ENCODE measurements at places on chromosomes 6 and 20. TPM values are rescaled to one million over a fixed set of nuclear protein-coding genes. Genes with fewer than 3 reads are reported as not detected.
A peak's percentile ranks its signal among the peaks of the same experiment; 100 is the strongest.

SEL1L2 gene
- total RNA-seq = not detected

- H3K4me1 ChIP-seq = peaks cover 10% of the 10 kb centered on the region
- H3K27me3 ChIP-seq = peaks cover 41% of the 10 kb centered on the region
- H3K36me3 ChIP-seq = peaks cover 4% of the 10 kb centered on the region
- H3K27ac ChIP-seq = no peak within 1 kb of the TSS
- peak within 1 kb of the TSS; percentile 54 for H3K4me3 ChIP-seq
Observed at GRCh38 chr20:31869942-31870725, at the start of the genes DUSP15 and TTLL9. Gene DUSP15, minus strand, starts transcription at chr20:31870527. Its CDS starts 190 bp downstream, at chr20:31870337. Gene TTLL9, plus strand, starts transcription at chr20:31870634. Its CDS starts 493 bp downstream, at chr20:31871127.

ZSCAN23 gene
- total RNA-seq = 0.38 TPM

DNA sequence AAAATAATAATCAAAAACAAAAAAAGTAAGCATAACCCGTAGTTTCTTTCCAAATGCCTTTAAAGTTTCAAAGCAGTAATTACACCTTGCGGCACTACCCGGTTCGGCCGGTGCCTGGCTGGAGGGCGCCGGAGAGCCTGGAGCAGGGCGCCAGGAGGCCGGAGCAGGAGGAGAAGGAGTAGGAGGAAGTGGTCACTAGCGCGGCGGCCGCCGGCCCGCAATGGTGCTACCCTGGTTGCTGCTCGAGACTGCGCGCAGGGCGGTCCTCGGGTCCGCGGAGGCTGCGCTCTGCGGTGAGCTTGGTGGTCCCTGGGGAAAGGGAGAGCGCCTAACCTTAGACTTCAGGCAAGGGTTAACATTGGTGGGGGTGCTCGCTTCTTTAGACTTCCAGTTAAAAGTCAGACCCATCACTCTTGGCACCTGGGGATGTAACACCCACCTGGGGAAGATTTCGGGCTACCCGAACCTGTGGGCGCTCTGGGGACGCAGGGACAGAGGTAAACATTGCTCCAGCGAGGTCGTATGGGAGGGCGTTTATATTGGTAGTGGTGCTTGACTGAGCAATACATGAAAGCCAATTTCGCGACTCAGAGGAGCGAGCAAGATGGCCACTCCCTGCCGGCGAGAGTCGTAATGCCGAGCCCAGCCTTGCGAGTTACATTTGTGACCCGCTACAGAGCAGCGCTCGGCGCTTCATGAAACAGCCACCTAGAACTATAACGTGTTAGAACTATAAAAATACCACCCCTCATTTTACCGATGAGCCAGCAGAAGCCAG is 5.8 kb upstream of the USP45 start:
- H3K27ac ChIP-seq = peak overlapping the region; percentile 85
- H3K36me3 ChIP-seq = no peaks in the 10 kb centered on the region
- peaks cover 9% of the 10 kb centered on the region for H3K27me3 ChIP-seq
- peaks cover 30% of the 10 kb centered on the region for H3K4me1 ChIP-seq

DNA sequence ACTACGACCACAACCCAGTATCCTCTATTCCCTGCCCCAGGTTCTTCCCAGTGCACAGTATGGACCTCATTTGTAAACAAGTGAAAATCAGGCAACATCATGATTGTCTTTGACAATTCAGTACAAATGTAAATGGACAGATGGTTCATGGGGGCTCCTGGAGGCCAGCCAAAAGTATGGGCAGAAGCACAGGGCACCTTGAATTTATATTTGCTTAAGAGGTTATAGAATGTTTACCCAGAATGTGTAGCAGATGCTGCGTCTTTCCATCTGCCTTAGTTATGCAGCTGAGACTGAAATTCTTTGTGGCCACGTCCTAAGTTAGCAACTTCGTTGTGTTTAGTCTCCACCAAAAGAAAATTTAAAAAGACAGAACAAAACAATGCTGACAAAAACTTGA is 559.6 kb upstream of the NRSN1 start:
- no peaks in the 10 kb centered on the region for H3K36me3 ChIP-seq
- H3K27me3 ChIP-seq = no peaks in the 10 kb centered on the region
- no peak overlapping the region for H3K27ac ChIP-seq
- no peaks in the 10 kb centered on the region for H3K4me1 ChIP-seq
- H3K4me3 ChIP-seq = no peak overlapping the region

NR2E1 gene
- not detected for total RNA-seq

DNA sequence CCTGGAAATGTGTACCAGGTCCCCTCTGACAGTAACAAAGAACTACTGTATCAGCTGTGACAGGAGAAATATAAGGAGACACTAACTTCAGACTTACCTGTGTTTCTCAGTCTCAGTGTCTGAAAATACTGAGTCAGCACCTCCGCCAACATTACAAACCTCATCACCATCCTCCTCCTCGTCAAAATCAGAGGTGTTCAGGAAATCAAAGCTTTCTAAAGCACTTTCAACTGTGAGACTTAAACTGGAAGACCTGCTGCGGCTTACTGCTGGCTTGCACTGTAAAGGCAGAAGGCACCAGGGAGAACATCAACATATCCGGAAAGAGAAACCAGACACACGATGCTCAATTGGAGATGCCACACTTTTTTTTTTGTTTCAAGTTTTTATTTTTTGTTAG is 40.3 kb upstream of the ARMH2 start:
- no peaks in the 10 kb centered on the region for H3K27me3 ChIP-seq
- H3K4me1 ChIP-seq = peaks cover 58% of the 10 kb centered on the region
- H3K4me3 ChIP-seq = no peak overlapping the region

DNA sequence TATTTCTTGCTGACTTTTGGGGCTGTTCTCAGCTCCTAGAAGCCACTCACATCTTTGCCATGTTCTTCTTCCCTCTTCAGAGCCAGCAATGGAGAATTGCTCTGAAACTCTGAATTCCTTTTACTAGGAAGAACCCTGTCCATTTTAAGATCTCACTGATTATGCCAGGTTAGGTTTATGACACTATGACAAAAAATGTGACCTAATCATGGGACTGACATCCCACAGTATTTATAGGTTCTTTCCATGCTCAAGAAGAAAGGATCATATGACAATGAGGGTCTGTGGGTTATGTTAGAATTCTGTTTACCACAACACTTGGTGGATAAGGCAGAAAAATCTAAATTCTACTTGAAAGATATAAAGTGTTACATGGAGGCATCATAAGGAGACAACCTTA is 263.3 kb upstream of the CITED2 start:
- H3K4me1 ChIP-seq = peaks cover 15% of the 10 kb centered on the region
- no peak overlapping the region for H3K4me3 ChIP-seq

DNA sequence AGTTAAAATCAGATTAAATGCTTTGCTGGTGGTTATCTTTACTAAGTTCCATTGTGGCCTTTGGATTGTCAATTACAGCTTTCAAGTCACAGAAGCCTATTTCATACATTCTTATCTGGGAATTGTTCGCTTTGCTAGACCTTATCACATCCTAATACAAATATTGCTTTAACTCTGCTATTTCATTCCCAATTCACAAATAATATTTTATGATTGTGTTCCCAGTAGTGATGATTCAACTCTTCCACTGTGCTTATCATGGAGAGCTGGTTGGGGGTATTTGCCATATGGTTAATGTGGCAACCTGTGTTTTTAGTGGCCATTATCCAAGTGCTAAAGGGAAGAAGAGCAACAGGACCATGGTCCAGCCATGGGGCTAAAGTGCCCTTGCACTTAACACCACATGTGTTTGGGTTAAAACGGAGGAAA is 72.9 kb upstream of the GLP1R start:
- no peak overlapping the region for H3K4me3 ChIP-seq
- H3K4me1 ChIP-seq = no peaks in the 10 kb centered on the region

GRCh38 chr20:41068806-41069205 is 40.2 kb downstream of the TOP1 start:
- DNase-seq = no peak
- H3K27me3 ChIP-seq = no peaks in the 10 kb centered on the region
- no peak overlapping the region for H3K27ac ChIP-seq
- no peak overlapping the region for H3K4me3 ChIP-seq
- peaks cover 45% of the 10 kb centered on the region for H3K4me1 ChIP-seq

DNA sequence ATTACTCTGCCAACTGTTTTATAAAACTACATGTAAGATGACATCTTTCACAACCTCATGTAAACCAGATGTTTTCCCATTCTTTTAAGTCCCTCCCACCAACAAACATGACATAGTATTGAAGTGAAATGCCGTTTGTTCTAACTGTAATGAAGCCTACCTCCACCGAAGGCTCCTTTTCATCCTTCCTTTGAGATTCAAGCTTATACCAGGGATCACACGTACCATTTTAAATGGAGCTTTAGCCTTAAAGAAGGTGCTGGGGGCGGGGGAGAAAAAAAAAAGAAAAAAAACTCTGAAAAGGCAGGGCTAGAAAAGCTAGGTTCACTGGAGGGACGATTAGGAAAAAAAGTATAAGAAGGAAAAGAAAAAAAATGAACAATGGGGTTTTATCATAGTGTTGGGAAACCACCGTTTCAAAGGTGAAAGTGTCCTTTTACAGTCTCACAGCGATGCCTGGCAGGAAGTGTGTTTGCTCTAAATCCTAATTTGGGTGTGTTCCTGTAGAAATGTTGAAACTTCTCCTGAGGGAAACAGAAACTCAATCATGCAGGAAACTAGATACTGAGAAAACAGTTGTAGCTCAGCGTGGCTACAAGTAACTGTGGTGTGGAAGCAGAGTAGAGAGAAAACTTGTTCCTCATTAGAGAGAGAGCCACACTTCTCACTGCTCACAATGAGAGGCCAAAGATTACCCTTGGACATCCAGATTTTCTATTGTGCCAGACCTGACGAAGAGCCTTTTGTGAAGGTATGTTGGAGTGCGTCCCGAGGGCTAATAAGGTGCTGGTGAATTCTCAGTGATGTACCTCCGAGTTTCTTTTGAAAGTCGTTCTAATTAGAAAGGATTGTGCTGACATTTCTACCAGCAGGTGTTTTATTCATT is 37.6 kb upstream of the HINT3 start:
- H3K27ac ChIP-seq = peak overlapping the region; percentile 82
- peaks cover 71% of the 10 kb centered on the region for H3K36me3 ChIP-seq
- DNase-seq = peak; percentile 58
- peak overlapping the region; percentile 74 for H3K4me3 ChIP-seq

DNA sequence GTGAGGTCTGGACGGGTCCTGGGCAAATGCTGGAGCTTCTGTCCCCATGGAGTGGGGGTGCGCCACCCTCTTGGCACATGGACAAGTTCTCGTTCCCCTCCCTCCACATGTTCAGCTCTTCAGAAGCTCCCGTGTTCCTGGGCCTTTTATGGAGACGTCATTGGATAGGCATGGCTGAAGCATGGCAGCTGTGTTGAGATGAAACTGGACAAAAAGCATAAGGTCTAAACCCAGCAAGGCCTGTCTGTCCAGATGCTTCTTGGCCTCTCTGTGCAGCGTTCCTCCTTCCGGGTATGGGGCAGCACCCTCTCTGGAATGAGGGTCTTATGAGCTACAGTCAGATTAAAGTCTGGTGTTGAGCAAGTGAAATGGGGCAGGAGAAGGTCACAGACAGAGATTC is 26.8 kb downstream of the TBC1D20 start:
- DNase-seq = no peak
- no peak overlapping the region for H3K4me3 ChIP-seq
- no peaks in the 10 kb centered on the region for H3K27me3 ChIP-seq
- H3K27ac ChIP-seq = no peak overlapping the region

TP53TG5 gene
- not detected for total RNA-seq

GRCh38 chr6:8236956-8237355 is 134.6 kb upstream of the EEF1E1 start:
- H3K27ac ChIP-seq = no peak overlapping the region
- H3K27me3 ChIP-seq = no peaks in the 10 kb centered on the region
- no peaks in the 10 kb centered on the region for H3K36me3 ChIP-seq

SIM1 gene
- total RNA-seq = 0.08 TPM

- DNase-seq = no peak
- H3K4me3 ChIP-seq = no peak overlapping the region
- no peak overlapping the region for H3K27ac ChIP-seq
- peaks cover 1% of the 10 kb centered on the region for H3K4me1 ChIP-seq
Observed at GRCh38 chr6:33443619-33444504, 10.5 kb upstream of the ZBTB9 start.

DNA sequence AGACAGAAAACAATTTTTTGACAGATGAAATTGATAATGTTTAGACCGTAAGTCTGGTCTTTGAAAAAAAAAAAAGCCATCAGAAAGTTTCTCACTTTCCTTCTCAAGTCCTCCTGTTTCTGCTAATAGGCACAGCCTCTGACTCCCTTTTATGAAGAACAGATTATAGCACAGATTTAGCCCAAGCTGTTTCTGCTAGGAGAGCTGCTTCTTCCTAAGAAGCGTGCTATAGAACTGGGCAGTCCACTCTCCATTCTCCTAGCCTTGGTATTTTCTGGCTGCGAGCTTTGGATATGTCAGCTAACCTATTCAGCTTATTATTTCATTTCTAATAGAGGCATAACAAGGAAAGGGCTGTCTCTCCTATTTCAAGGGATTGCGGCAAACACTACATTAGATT is 112.5 kb downstream of the SGK1 start:
- no peaks in the 10 kb centered on the region for H3K27me3 ChIP-seq
- no peak for DNase-seq

DNA sequence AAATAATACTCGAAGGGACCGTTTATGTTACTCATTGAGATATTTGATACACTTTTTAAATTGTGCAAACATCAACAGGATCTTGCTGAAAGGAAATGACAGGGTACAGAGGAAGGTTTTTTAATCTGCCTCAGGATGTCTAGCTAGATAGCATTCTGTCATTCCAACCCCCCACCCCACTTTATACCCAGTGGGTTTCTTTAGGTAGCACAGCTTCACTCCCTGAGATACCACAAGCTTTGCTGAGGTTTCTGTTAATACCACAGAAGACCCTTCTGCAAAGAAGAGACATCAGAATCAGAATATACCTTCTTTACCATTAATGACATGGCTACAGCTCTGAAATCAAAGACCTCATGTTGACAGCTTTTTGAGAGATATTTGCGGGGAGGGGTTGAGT is 1.3 kb downstream of the PHACTR2 start:
- no peak for DNase-seq
- peak overlapping the region; percentile 64 for H3K4me3 ChIP-seq
- peaks cover 10% of the 10 kb centered on the region for H3K36me3 ChIP-seq
- H3K27me3 ChIP-seq = peaks cover 7% of the 10 kb centered on the region

DNA sequence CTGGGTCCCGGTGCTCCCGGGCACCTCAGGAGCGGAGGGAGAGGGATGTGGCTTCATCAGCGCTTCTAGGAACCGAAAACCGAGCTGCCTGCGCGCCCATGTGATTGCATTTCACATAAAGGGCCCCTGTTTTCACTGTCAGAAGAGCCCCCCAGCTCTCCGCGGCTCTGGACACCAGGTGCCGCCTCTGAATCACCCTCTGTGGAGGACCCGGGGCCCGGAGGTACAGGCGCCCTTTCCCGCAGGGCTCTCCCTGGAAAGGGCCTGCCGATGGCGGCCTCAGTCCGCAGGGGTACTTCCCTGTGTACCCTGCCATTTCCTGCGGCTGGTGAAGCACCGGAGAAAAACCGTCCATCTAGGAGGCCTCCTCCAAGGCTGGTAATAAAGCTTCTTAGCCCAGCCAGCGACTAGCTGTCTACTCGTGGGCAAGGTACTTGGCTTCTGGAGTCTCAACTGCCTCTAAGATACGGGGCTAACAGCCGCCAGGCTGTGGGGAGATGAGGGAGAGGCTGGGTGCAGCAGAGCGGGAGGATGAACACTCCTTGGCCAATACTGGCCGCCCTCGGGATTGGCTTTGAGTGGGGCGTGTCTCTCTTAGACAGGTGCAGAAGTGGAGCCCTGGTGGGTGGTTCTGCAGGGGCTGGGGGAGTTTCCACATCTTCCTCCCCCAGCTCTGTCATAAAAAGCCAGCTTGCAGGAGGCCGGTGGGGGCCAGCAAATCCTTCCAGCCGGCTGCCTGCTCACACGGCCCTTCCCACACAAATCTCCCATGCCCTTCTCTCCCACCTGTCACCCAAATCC is 1.6 kb downstream of the PPP1R16B start:
- no peaks in the 10 kb centered on the region for H3K27me3 ChIP-seq
- DNase-seq = peak; percentile 38
- H3K27ac ChIP-seq = peak overlapping the region; percentile 82
- peak overlapping the region; percentile 85 for H3K4me3 ChIP-seq
- peaks cover 74% of the 10 kb centered on the region for H3K4me1 ChIP-seq
- H3K36me3 ChIP-seq = peaks cover 57% of the 10 kb centered on the region

COX7A2 gene
- 471 TPM for total RNA-seq

- no peak overlapping the region for H3K27ac ChIP-seq
- no peak overlapping the region for H3K4me3 ChIP-seq
Observed at GRCh38 chr20:63005862-63006539, 763 bp downstream of the BHLHE23 start.

Data from activated CD4-positive, alpha-beta memory T cell treated with anti-CD3 and anti-CD28 coated beads, Interleukin-2, amount 10 ng/mL, durations not matched to agents 7 days and 5 days (primary cell).